ENCODE measurements at places on chromosomes 11 and 22.

GRCh38 chr11:35357923-35358322 is 61.4 kb downstream of the SLC1A2 start:
- no peak for DNase-seq

DNA sequence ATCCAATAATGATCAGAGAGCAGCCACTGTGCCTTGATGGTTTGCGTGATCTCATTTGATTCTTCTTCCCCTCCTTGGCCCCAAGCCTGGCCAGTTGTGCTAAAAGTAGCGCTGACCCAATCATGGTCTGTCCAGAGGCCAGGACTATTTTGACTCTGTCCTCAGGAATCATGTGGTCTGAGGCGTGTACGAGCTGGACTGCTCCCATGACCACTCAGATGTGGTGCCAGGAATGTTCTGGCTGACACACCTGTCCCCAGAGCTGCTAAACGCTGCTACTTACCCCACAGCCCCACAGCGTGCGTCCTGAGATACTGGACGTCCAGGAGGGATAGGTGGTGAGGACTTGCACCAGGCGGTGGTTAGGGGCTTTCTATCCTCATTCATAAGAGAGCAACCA is 70.5 kb downstream of the FEZ1 start:
- DNase-seq: no peak

DNA sequence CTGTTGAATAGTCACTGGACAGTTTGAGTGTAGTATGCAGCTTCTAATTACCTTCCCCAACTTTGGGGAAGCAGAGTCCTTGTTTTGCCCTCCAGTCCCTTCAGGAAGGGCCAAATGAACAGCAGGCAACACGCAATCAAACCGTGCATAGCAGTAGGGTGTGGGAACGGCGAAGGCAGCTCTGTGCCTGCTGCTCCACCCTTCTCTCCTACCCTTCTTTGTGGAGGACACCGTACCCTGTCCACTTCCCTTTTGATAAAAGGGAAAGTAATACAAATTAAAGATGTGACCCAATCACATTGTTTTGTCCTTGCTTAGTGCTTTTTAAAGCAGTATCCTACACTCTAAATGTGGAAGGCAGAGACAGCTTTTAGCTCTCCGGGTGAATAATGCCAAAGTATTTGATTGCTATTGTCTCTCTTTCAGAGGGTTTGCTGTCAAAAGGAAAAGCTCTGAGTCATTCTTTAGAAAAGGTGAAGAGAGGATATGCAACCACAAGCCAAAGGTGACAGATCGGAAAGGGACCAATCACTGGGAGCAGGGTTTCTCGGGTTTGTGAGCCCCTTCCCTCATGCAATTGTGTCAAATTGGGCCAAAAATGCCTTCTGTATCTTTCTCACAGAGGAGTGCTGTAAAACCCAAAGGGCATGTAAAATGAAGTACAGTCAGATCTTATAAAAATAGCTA is 407.3 kb upstream of the CCDC90B start:
- no peak for DNase-seq

GRCh38 chr11:102384419-102385079 is 37.5 kb downstream of the BIRC2 start:
- DNase-seq: no peak

DNA sequence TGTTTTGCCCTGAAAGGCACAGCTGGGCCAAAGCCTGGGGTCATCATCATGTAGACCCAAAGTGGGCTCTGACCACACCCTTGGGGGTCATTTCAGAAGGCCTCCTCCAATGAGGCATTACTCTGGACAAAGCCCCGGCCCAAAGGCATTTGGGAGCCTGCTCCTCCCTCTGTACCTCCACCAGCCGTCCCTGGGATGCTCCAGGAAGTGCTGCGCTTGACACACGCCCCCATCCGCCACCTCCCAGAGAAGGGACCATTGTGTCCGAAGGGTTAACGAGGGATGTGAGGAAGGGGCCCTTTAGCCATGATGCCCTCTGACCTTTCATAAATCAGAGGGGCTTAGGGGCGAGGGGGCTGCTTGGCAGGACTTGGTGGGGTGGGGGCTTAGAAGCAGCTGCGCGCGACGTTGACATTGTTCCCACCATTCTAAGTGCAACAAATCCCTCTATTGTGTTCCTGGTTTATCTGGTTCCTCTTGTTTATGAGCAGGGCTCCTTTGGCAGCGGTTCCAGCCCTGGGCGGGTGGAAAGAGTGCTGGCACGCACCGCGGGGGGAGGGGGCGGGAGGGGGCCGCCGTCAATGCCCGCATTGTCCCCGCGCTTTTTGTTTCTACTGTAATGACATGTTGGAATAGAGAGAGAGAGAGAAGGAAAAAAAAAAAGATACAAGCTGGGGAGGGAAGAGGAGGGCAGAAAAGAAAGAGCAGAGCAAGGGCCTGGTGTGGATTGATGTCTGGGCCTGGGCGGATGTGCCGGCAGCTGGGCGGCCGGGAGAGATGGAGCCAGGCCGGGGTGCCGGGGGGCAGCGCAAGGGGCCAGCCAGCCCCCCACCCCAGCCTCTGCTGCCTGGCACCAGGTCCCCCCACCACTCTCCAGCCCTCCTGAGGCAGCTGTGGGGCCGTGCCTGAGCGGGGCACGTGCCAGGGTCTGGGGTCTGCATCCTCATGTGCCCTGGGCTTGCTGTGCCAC is 32.1 kb upstream of the SOX10 start:
- no peak for DNase-seq

Measured in effector memory CD4-positive, alpha-beta T cell (primary cell).